ENCODE measurements at places on chromosomes 6 and 20.

DNA sequence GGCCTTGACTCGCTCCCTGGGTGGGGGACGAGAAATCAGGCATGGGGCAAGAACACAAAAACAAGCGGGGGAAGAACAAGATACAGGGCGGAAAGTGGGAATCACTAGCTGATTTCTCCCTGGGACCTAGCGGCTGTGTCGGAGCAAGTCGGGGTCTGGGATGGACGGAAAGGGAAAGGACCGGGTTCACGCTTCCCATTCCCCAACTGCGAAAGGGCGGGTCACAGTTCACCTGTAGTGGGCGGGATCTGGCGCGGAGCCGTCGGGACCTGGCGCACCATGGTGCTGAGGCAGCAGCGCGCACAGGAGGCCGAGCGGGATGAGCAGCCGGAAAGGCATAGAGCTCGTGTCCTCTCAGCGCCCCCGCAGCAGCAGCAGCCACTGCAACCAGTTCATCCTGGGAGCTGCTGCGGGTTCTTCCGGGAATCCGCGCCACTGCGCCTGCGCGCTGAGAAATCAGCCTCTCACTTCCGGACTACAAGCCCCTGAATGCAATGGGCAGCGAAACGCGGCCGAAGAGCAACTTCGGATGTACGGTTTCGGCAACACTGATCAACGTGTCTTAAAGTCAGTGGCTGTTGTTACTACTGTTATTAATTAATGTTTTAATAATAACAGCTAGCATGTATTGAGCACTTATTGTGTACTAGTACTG lies at the start of gene EDEM2:
EDEM2 (minus strand) TSS at position 417 of the 655 bp plus-strand sequence; CDS start at position 339, 78 bp downstream.
- peak; percentile 75 for DNase-seq

- no peak for DNase-seq
Observed at GRCh38 chr6:27839626-27840475, 72.3 kb downstream of the OR2B2 start.

DNA sequence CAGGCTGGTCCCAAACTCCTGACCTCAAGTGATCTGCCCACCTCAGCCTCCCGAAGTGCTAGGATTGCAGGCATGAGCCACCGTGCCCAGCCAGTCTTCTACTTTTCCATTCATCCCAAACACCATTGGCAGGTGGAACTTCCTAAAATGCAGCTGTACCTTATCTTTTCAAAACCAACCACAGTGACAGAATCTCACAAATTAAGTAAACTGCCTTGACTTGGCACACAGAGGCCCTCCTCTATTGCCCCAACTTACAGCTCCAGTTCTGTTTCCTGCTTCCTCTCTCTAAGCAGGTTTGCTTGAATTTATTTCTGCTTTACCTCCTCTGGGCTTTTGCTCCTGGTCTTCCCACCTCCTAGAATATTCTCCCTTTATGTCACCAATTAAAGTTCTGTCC lies 7.6 kb downstream of the MYB start:
- no peak for DNase-seq

DNA sequence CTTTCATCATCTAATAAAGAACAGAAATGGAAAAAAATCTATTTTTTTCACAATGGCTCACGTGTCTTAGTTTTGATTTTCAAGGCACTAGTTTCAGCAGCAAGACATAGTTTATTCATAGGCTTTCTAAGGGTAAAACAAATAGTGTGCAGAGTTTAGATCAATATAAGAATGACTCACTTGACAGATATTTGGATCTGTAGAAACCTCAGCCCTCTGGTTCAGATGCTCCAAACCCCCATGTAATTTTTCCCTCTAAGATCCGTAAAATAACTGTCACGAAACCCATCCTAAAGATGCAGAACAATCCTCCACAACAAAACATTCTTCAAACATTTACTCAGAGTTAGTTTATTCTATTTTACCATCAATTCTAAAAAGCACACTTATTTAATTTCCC lies 43.4 kb downstream of the IYD start:
- DNase-seq: no peak

DNA sequence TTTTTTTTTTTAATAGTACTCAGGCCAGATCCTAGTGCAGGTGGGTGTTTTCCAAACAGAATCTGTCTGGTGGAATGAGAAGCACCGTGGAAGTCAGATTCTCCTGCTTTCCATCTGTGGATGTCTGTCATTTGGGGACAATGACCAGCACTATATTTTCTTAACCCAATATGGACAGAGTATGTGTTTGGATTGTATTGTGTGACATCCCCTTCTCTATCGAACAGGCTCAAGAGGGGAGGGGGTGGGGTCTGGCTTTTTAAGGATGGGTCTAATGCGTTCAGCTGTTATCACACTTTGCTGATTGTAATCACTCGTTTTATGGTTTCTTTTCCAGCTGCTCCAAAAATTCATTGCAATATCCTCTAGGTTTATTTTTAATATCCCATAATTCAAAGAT lies 197.5 kb upstream of the CEP162 start:
- DNase-seq: no peak

- no peak for DNase-seq
Observed at GRCh38 chr20:3661060-3661813, 2.0 kb downstream of the GFRA4 start.

DNA sequence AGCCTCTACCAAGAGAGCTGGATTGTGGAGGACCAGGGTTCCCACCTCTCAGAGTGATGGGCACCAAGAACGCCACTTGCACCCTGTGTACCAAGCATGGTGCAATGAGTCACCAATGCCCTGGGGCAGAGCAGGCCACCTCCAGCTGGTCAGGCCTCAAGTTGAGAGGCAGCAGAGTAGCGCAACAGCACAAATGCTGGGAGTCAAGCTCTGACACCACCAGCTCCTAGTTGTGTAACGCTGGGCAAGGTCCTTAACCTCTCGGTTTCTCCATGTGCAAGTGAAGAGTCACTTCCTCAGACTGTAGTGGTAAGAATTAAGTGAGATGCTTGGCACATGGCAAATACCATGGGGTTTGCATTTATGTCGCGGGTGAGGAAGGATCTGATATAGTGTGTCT lies 25.6 kb downstream of the GFOD1 start:
- no peak for DNase-seq

- DNase-seq: no peak
Observed at GRCh38 chr20:48626938-48627736, 200.7 kb downstream of the PREX1 start.

- DNase-seq: no peak
Observed at GRCh38 chr20:61166324-61166723, 85.7 kb upstream of the CDH4 start.

DNA sequence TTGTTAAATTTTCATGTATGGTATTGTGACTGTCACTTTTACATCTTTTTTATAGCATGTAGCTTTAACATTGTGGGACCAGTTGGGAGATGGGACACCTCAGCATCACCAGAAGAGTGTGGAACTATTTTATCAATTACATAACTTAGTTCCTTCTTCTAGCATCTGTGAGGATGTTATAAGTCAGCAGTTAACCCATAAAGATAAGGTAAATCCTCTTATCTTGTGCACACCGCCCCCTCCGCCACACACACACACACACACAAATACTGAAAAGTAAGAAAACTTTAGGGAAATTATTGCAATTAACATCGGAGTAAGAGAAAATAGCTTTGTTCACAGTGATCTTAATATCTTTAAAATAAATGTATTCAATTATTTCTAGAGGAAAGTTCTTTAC lies 60.9 kb downstream of the PGM3 start:
- DNase-seq: no peak
